ENCODE measurements at places on chromosomes 13 and 19.

DNA sequence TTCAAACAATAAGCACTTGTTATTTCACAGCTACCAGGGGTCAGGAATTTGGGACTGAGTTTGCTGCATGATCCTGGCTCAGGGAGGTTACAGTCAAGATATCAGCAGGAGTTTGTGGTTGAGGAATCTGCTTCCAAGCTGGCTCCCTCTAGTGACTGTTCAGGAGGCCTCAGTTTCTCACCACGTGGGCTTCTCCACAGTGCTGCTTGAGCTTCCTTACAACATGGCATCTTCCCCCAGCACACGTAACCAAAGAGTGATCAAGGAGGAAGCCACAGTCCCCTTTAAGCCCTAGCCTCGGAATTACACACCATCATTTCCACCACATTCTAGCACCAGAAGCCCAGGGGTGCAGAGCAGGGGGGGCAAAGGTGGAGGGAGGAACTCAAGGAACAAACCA lies 28.8 kb downstream of the CELF5 start:
- no peak for DNase-seq

DNA sequence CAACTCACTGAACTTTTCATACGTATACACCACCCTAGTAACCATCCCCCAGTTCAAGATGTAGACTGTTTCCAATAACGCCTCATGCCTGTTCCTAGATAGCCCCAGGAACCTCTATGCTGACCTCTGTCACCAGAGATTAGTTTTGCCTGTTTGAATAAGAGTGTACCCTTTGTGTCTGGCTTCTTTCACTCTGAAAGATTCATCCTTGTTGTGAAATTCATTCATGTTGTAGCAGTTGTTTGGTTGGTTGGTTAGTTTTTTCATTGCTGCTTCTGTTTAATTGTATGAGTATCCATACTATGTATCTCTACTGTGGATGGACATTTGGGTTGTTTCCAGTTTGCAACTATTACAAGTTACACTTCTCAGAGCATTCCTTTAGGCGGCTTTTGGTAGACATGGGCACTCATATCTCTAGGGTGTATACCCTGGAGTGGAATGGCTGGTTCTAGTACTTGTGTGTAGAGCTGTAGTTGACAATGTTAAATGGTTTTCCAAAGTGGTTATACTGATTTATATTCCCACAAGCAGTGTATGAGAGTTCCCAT lies 1.6 kb downstream of the RNASEH2B start:
- no peak for DNase-seq

DNA sequence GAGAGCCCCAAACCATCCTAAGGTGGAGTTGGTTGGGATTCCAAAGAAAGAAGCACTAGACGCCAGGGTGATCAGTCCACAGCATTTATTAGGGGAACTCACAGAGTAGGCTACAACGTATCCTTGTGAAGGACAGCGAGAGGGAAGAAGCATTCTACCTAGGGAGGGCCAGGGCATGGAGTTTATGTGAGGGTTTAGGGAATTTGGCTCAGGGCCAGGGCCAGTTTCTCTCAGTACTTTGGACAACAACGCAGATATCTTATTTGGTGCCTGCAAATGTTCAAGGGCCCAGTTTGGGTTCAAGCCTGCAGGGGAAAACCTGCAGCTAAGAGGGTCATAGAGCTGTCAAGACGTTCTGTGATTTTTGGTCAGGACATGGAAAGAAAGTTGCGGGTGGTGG lies 73.9 kb upstream of the GJB6 start:
- no peak for DNase-seq

DNA sequence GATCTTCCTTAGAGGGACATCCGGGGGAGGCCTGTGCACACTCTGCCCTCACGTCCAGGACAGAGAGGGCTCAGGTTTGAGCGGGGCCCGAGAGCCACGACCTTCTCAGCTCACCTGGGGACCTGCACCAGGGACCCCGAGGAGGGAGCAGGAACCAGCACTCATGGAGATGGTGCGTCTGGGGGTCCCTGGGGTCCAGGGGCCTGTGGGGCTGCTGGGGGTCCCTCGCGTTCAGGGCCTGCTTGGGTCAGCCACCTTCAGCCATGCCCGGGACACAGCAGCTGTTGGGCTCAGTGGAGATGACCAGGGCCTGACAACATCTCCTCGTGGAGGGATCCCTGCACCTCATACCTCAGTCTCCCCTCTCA lies 47.1 kb downstream of the TMEM255B start:
- DNase-seq = no peak

DNA sequence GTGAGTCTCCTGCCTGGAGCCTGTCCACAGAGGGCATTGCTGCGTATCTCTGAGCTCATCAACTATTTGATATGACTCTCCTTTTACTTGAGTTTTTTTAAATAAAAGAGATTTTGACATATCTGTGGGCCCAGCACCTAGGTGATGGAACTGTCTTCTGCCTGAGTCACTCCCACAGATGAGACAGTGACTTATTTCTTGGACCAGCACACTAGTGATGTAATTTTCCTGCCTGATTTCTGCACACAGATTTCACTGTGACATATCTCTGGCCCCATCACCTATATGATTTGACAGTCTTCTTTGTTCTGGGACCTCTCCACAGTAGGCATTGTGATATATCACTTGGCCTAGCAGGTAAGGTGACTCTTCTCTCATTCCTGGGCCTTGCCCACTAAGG lies 66.6 kb upstream of the ZNF43 start:
- no peak for DNase-seq

- DNase-seq = no peak
Observed at GRCh38 chr19:48877855-48878195, 5.6 kb downstream of the PPP1R15A start.

DNA sequence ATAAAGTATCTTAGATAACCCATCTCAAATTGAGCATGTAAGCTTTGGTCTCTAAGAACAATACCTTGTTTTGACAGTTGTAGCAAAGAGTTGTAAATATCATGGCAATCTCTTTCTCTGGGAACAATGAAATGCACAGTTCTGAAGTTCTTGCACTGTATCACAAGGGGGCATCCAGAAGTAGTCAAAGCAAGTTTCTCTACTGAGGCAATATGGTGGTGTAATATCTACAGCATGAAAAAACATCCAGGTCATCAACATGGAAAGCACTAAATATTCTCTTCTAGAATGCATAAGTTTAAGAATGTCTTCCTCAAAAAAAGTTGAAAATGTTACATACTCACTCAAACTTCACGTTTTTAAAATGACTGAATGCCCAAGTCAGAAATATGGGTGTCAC lies 19.6 kb downstream of the MTMR6 start:
- DNase-seq = no peak

- peak; percentile 20 for DNase-seq
Observed at GRCh38 chr13:30158774-30159445, 148.4 kb downstream of the KATNAL1 start.

GRCh38 chr19:55118401-55118991 lies 1.1 kb upstream of the PPP1R12C start:
- DNase-seq = no peak

- no peak for DNase-seq
Observed at GRCh38 chr19:18659281-18660050, 22.6 kb downstream of the KLHL26 start.

- DNase-seq = no peak
Observed at GRCh38 chr13:57925250-57925649, 293.7 kb downstream of the PCDH17 start.

DNA sequence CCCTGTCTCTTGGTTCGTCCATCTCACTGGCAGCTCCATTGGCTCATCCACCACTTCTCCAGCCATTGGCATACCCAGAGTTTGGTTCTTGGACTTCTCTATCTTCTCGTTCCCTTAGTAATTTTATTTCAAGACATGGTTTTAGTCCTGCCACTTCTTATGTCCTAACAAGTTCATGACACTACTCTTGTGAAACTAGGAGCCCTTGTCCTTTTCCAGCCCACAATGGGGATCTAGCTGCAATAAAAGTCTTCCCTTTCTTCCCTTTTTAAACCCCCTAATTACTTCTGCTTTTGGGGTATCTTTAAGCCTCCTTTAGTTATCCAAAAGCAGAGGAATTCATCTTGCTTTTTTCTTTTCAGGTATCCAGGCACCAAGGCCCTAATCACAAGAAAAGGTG lies 2.9 kb upstream of the RCBTB2 start:
- no peak for DNase-seq

GRCh38 chr19:54189735-54190502 lies 539 bp upstream of the MBOAT7 start:
- DNase-seq = peak; percentile 100

GRCh38 chr19:46176116-46176860 lies 28.2 kb downstream of the IGFL2 start:
- DNase-seq = no peak

DNA sequence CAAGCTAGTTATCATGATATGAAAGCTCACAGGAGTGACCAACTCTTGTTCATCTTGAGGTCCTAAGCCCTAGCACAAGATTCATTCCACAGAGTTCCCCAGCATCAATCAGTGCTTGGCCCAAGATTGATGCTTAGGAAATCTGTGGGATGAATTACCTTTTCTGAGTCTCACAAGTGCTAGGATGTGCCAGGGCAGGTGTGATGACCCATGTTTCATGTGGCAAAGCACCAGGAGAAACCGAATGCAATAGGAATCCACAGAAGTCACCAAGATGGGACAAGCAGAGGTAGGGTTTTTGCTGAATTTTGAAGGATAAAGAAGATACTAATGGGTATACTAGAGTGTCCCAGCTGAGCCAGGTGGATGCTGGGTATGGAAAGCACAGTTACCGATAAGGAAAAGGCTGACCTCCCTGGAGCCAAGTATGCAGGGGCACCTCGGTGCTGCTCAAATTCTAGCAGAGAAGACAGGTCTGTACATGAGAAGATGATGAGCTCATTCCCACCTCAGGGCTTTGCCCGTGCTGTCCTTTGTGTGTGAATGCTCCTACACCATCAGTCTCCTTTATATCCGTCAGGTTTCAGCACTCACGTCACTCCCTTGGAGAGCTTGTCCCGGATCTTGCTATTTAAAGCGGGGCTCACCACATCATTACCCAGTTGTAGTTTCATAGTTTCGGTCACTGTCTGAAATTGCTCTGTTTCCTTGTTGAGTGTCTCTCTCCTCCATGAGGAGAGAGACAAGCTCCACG lies 168.9 kb upstream of the TSC22D1 start:
- no peak for DNase-seq

DNA sequence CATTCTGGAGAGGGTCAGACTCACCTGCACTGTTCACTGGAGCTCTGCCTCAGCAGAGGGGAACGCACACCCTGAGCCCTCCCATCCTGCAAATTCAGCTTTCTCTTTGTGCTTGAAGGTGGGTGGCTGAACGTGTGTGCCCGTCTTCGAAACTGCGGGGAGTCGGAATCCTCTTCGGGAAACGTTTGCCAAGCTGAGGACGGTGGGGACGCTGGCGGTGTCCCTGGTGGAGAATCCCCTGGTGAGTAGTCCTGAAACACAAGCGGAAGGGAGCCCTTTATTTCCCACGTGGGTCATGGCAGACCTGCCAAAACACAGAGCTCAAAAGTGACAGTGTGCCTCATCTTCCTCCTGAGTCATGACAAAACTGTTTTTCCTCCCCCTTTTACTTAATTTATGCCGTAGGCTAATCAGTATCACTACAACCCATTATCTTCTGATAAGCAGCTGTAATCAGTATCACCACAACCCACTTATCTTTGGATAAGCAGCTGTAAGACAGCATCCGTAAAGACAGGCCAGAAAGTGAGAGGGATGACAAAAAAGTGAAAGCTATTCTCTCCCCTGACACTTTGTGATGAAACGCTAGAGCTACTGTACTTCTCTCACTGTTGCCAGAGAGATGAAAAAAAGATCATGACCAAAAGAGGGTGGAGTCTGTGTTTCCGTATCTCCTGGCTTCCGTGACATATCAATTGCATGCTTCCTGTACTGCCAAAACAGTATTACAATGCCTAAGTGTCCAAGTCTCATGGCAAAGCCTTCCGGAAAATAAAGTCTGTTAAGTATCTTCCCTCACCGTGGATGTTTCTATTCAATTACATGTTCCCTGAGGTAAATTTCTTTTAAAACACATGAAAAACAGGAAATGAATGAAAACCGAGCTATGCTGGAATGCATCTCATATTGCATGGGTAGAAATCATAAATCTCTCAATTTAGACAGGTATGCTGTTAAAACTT lies 155.5 kb downstream of the TBC1D4 start:
- peak; percentile 39 for DNase-seq

DNA sequence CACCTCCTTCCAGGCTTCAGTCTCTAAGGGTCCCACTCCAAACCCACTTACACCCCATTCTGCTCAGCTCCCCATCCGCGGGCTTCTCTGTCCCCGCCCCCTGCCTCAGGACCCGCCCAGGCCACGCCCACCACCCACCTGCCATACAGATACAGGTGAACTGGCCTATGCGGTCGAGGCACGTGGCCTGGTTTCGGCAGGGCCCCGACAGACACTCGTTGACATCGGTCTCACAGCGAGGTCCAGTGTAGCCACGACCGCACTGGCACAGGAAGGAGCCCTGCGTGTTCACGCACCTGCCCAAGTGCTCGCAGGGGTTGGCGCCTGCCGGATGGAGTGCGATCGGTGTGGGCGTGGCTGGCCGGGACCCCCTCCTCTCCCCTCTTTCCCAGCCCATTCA lies 11.9 kb downstream of the NOTCH3 start:
- no peak for DNase-seq

GRCh38 chr13:94053986-94054593 lies 425.4 kb downstream of the DCT start:
- DNase-seq = no peak

DNA sequence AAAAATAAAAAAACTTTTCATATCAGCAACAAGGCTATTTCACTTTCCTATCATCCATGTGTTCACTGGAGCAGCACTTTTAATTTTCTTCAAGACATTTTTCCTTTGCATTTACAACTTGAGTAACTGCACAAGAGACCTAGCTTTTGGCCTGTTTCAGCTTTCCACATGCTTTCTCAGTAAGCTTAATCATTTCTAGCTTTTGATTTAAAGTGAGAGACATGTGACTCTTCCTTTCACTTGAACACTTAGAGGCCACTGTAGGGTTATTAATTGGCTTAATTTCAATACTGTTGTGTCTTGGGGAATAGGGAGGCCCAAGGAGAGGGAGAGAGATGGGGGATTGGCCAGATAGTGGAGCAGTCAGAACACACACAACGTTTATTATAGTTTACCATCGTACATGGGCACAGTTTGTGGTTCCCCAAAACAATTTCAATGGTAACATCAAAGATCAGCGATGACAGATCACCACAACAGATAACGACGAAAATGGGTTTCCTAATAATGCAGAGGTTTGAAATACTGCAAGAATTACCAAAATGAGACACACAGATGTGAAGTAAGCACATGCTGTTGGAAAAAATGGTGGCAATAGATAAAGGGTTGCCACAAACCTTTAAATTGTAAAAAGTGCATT lies 117.6 kb downstream of the GGACT start:
- no peak for DNase-seq

- peak; percentile 64 for DNase-seq
Observed at GRCh38 chr19:49896863-49897621, at the start of gene IL4I1. Gene IL4I1 (minus strand): TSS chr19:49896887. CDS start chr19:49896160, 727 bp downstream.

- no peak for DNase-seq
Observed at GRCh38 chr13:82654861-82655855, 1227.1 kb downstream of the SLITRK1 start.

GRCh38 chr13:106691341-106691740 lies 123.4 kb upstream of the ARGLU1 start:
- no peak for DNase-seq

DNA sequence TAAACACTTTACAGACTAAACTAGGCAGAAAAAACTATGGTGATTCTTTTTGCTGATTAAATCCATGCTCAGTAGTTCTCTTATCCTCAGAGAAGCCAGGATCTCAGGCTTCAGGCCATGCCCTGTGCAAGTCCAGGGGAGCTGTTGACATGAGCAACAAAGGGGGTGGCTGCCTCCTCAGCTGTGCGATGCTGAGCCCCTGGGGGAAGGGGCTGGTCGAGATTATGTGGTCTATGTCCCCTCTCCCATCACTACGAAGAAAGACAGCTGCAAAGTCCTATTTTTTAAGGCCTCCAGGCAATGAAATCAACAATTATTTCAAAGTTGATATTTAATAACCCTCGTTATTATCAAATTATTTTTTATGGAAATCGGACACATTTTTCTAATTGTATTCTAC lies 37.0 kb downstream of the IRS2 start:
- no peak for DNase-seq

Data from T-cell (primary cell).